ENCODE measurements at places on chromosomes 2 and 18.
A peak's percentile ranks its signal among the peaks of the same experiment; 100 is the strongest.

DNA sequence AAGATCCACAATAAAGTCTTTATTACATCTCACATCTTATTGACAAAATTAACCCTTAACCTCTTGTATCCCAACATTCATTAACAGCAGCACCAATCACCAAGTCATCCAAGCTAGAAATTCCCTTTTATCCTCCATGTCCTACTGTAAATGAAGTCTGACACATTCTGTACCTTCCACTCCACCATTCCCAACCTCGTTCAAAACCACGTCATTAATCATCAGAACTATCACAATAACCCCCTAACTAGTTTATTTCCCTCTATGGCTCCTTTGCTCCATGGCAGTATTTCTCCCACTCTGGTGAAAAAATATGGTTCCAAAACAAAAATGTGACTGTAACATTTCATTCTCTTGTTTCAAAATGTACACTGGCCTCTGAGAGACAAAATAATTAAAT lies 1626.2 kb downstream of the LRP1B start:
- DNase-seq = no peak

DNA sequence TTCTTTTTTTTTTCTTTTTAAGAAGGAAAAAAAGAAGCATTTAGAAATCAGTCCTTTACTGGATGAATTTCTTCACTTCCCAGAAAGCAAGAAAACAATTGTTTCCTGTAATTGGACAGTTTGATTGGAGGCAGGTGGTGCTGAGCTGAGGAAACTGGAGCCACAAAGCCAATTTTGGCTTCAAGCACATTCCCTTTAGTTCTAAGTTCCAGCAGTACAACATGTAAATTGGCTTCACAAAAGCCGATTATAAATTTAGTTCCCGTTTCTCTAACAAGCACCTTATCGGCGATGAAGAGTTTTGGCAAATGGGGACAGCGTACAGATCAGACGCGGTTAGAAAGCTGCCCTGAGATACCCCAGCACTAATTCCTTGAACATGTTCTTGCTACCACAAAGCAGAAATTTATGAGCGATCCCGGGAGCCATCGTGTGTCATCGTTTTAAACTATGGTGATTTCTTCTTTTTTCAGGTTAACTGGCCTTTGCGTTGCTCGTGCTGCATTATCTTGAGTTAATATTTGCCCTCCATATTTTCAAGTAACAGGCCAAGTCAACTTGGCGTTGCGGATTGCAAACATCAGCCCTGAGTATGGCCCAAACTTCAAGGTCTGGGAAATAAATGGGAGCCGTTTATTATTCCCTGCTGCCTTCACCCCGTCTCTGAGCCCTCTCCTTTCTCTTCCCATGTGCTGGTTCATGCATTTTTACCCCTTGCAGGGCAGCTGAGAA lies 190.4 kb upstream of the ID2 start:
- DNase-seq = no peak

- DNase-seq = no peak
Observed at GRCh38 chr2:149259136-149259535, 71.3 kb upstream of the LYPD6 start.

- DNase-seq = no peak
Observed at GRCh38 chr2:126715576-126716406, 59.8 kb downstream of the GYPC start.

GRCh38 chr2:205680903-205681302 lies 1.4 kb upstream of the NRP2 start:
- no peak for DNase-seq

- DNase-seq = no peak
Observed at GRCh38 chr2:59658906-59659635, 894.4 kb downstream of the BCL11A start.

DNA sequence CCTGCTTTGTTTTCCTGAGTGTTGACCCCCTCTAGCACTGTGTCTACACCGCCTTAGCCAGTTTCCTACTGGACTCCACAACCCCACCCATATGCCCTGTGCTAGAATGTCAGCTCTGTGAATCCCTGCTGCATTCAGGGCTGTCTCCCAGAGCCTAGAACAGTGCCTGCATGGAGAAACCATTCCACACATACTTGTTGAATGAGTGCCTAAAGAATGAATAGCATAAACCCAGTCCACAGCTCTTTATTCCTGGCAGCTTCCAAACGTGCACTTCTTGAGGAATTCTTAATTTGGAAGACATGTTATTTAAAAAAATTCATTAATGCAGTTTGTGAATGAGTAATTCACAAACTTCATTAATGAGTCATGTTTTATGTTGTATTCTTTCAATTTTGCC lies 6.5 kb upstream of the NAPG start:
- no peak for DNase-seq

DNA sequence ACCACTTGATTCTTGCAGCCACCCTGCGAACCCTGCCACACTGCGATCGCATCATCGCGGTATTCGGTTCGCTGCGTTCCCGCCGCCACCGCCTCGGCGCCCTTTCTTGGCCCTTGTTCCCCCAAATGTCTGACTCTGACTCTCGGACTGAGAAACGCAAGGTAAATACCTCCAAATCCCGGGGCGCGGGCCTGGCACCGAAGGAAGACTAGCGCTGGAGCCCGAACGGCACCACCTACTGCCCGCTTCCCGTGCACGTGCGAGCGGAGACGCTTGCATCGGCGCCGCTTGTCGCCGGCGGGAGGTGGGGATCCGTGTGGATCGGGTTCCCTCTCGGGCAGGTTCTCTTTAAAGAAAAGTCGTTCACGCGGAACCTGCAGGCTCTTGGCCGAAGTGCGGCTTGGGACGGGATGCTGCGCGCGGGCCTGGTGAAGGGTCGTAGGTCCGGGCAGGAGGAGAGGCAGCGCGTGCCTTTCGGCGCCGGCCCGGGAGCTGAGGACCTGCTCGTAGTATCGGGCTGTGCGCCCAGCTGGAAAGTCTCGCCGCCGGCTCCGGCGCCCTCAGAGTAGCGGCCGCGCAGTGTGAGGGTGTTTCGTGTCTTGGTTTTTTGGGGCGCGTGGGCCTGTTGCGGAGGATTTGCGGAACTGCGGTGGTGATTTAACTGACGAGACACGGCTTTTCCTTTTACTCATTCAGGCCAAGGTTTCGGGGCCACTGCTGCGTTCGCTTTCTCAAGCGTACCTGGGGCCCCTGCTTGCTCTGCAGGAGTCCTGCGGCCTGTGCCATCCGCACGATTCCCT lies 514 bp downstream of the BCL2L11 start:
- peak; percentile 40 for DNase-seq

DNA sequence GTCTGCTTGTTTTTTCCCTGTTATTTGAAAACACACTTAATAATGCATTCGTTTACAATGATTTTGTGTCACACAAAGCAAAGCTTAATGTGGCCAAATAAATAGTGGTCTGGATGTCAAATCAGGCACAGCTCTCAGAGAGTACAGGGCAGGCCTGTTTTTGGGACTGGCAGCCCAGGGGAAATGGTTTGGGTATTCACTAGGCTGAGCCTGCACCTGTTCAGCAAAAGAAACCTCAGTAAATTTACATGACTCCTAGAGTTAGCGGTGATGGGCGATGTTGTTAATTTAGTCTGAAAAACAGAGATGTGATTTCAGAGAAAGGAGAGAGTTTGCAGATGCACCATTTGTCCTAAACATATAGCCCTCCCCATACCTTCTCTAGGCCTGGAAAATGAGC lies 197.1 kb downstream of the ALK start:
- no peak for DNase-seq

GRCh38 chr2:24566630-24567029 lies 75.6 kb downstream of the NCOA1 start:
- DNase-seq = no peak

GRCh38 chr2:54685263-54685775 lies 38.1 kb upstream of the EML6 start:
- DNase-seq = no peak
